ENCODE measurements at places on chromosomes 12 and 14.

DNA sequence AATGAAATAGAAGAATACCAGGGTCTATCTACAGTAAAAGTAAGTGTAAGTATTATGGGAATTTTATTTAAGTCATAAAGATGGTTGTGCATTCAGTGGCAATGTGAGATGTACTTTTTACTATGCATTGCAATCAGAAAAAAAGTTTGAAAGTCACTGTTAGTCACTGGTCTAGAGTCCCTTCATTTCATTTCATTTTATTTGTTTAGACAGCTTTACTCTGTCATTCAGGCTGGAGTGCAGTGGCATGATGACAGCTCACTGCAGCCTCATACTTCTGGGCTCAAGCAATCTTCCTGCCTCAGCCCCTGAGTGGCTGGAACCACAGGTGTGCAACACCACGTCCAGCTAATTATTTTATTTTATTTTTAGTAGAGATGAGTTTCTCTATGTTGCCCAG is 42.6 kb downstream of the TGFB3 start:
- DNase-seq, result no peak

- no peak for DNase-seq
Observed at GRCh38 chr14:21300892-21301291, 21.0 kb downstream of the RPGRIP1 start.

GRCh38 chr14:70972107-70972976 is 65.1 kb downstream of the PCNX1 start:
- DNase-seq, result peak; percentile 68

DNA sequence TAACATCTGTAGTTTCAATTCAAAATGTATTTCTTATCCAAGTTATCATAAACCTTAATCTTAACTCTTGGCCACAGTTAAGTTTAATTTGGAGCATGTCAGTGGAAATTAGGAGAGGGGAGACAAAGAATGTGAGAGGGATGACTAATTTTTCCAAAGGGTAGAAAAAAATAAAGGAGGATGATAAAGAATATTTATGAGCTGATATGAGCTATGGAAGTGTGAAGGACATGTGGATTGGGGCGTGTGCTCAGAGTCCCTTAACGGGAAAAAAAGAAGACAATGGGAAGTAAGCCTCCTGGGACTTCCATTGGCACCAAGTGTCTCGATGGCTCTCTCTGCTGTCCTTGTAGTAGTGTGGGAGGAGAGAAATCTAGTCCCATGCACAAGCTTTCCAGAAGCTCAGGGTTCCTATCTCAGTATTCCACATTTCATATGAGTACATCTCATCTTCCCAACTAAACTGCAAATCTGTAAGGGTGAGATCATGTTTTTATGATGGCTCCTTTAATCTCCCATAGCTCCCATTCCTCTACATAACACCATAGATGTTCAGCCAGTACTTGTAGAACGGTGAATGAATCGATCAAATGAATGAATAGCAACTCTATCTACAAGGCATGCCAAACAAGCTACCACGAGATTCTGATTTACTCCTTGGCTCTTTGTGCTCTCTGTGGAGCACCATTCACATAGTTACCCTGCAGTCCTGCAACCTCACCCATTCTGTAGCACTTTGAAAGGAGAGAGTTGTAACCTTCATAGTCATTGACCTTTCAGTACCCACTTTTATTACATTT is 27.4 kb downstream of the BCL2L14 start:
- DNase-seq, result no peak

DNA sequence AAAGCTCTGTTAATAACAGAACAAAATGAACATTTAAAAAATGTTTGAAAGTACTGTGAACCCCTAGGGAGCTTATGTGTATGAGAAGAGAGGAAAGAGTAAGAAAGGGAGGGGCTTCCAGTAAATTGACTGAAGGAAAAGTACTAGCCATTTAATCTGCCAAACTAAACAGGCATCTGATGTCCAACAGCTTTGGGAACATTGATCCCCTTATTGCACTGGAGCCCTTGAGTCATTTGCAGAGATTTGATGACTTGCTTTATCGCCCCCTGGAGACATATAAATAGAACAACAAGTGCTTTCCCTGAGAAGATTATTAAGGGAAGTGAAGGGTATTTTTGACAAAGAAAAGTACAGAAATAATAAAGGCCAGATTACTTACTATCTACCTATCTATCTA is 319.3 kb upstream of the NOVA1 start:
- DNase-seq, result peak; percentile 13

Data from foreskin keratinocyte (primary cell).